ENCODE measurements at places on chromosomes 11 and 22.

- DNase-seq = no peak
These were observed 6.7 kb upstream of the APOL4 start for GRCh38 chr22:36208162-36208765.

DNA sequence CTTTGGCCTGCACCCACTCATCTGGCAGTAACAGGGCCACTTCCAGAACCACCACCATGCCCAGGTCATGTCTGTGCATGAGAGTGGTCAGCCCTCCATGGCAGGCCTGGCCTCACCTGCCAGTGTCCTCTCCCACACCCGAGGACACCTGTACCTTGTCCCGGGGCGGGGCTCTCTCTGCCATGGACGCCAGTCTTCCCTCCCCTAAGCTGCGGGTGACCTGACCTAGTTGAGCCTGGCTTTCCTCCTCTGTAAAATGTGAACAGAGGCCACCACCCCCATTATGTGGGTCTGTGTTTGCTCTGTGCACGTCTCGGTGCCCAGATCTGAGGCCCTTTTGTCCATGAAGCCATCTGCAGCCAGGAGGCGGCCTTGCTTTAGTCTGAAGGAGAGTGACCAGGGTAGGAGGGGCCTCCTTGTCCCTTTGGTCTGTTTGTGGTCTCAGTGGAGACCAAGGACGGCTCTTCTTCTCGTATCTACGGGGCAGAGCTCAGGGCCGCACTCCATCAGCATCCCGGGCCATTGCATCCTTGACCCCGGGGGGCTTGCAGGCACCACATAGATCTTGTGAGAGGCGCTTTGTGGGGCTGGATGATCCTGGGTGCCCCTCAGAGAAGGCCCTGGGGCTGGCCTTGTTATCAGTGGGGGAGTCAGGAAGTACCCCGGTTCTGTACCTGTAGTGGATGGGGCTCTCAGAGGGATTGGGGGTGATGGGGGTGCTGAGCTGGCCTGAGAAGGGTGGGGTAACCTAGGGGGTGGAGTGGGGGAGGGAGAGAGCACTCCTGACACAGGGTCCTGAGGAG lies 121.6 kb downstream of the KCNQ1 start:
- no peak for DNase-seq

GRCh38 chr22:34017205-34017604 lies 96.9 kb upstream of the LARGE1 start:
- DNase-seq = no peak

GRCh38 chr22:45870011-45870410 lies 107.0 kb downstream of the WNT7B start:
- no peak for DNase-seq

- peak; percentile 66 for DNase-seq
These were observed 504 bp downstream of the CFL1 start for GRCh38 chr11:65857500-65857852.

- no peak for DNase-seq
These were observed 63.2 kb upstream of the FIBIN start for GRCh38 chr11:26930518-26931247.

- no peak for DNase-seq
These were observed 398.4 kb downstream of the CNTN5 start for GRCh38 chr11:99418927-99419720.

DNA sequence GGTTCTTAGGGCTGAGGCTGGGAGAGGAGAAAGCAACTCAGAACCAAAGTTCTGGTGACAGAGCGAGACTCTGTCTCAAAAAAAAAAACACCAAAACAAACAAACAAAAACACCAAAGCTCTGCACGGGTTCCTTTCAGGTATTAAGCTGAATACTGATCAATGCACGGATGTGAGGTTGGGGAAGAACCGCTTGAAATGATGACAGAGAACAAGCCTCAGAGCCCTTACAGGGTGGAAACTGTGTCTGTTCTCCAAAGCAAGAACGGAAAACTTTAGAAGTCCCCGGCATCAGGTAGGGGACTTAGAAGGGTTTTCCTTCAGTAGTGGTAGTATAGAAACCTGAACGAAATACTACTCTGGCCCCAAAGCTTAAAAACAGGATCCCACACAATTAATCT lies 260.0 kb downstream of the TBC1D22A start:
- DNase-seq = no peak

DNA sequence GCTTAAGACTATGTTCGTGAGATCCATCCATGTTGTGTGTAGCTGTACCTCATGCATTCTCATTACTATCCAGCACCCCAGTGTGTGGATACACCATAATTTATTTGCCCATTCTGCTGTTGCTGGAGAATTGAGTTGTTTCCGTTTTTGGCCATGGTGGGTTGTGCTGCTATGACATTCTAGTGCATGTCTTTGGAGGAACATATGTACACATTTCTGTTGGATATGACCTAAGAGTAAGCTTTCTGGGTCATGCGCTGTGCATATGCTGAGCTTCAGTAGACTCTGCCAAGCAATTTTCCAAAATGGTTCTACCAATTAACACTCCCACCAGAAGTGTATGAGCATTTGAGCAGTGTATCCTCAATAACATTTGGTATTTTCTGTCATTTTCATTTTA lies 316.6 kb downstream of the MIAT start:
- no peak for DNase-seq

DNA sequence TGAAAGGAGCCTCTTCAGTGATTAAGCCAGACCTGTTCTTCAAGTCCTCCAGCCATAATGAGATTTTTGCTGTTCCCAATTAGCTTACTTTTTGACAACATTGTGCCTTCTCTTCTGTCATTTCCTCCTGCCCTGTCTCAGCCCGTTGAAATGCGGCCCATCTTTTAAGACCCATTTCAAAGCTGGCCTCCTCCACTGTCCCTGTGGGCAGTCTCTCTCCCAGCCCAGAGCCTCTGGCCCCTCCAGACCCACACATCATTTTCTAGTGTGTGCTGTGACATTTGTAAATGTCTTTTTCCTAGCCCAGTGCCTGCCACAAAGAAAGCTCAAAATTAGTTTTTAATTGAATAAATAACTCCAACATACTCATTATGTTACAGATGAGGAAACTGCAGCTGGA lies 70.9 kb downstream of the BUD13 start:
- DNase-seq = no peak

GRCh38 chr11:34656062-34656720 lies 35.3 kb downstream of the EHF start:
- DNase-seq = no peak

DNA sequence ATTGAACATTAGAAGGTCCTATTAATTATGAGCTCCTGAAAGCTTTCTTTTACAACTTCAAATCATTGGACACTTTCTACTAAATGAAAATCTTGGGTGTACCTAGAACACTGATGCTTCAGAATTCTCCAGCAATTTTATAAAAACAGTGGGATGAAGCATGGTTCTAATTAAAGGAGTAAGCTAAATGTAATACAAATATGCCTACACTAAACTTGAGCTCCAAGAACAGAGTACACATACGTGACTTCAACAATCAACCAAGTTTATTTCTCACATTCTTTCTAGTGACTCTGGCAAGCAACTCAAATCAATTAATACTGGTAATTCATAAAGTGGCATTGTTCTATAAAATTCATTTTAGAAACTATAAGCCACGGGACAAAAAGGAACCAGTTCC lies 55.5 kb downstream of the PITPNB start:
- no peak for DNase-seq

DNA sequence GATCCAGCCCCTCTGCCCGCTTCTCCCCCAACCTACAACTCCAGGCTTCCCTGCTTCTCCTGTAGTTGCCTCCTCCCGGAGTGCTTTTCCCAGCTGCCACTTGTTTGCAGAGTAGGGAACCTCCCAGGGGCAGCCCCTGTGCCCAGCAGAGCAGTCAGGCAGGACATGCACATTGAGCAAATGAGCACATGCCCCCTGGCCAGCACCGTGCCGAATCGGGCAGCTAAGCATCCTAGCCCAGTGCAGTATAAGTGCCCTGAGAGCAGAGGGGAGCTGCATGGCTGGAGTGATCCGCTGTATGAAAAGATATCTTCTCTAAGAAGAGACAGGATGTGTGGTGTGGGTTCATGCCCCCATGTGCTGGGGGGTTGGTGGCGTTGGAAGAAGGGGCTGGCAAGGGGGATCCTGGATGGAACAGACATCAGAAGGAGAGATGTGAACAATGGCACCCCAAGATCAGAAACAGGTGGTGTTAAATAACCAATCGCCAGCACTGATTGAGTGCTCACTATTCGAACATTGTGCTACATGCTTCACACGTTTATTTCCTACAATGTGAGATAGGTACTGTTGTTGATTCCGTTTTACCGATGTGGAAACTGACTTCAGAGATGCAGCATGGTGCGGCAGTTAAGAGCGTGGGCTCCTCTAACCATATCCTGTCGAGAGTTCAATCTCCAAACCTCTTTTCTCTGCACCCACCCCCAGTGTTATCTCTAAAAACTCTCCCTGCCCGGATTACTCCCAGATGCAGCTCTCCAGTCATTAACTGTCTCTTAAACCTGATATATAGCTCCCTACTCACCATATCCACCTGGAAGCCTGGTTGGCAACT lies 1.2 kb downstream of the AIP start:
- peak; percentile 57 for DNase-seq

GRCh38 chr22:27686534-27686933 lies 115.0 kb downstream of the MN1 start:
- no peak for DNase-seq

GRCh38 chr22:21103633-21104032 lies 57.9 kb downstream of the LRRC74B start:
- peak; percentile 10 for DNase-seq

GRCh38 chr11:37657645-37658044 lies 1059.6 kb upstream of the RAG2 start:
- no peak for DNase-seq

GRCh38 chr11:128830290-128831173 lies 36.6 kb downstream of the KCNJ1 start:
- no peak for DNase-seq

DNA sequence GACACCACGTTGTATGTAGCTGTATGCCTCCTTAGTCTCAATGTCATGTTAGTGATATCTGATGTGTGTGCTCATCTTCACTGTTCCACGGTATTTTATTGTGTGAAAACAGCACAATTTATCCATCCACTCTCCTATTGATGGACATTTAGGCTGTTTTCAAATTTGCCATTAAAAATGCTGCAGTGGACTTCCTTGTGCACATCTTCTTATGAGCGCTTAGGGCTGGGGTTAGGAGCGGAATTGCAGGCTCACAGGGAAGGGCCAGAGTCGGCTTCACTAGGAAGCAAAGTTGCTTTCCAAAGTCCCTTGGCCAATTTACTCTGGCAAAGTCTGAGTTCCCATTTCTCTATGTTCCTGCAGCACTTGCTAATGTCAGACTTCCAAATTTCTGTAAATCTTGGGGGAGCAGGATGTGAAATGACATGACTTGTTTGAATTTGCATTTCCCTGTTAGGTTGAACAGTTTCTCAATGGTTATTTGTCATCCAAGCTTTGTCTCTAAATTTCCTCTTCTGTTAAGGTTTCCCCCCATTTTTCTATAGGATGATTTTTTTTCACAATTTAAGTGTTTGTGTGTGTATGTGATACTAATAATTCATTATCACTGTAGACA lies 75.4 kb downstream of the MYEOV start:
- DNase-seq = no peak

DNA sequence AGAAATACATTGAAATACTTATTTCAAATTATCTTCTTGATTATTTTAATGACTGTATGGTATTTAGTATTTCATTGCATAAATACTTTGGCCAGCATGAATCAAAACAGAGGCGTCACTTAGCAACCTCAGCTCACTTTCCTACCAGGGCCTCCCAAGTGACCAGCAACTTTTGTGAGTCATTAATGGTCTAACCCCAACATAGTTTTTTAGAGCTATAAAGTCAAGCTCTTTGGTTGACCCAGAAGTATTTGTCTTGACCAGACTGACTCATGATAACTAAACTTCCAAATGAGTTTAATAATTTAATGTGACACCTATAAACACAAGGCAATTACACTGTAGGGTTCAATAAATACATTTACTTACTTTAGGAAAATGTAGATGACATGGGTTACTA lies 27.9 kb upstream of the RBMXL2 start:
- no peak for DNase-seq

DNA sequence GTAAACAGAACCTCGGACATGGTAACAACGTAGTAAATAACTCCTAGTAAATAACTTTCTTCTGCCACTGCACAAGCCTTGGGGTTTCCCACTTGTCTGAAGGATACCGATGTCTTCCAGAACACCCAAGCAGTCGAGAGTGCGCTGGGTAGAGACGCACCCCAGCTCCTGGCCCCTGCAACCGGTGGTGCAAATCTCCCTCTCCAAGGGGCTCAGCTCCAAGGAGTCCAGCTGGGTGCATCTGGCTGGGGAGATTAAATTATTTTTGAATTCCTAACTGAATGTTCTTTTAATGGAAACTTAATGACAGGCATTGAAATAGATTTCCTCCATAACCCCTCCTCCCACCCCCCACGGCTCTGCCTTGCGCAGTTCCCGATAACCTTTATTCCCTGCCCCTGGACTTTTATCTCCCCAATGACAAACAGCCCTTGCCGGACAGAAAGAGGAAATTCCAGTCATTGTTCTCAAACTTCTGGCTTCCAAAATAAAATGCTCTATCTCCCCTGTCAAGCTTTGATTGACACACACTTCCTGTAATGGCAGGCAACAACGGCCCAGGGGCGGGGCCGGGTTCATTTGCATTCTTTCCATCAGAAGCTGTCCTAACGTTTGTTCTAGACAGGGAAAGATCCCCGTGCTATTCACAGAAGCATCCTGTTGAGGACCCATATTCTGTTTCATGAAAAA lies 31.2 kb downstream of the KCNJ1 start:
- DNase-seq = no peak

DNA sequence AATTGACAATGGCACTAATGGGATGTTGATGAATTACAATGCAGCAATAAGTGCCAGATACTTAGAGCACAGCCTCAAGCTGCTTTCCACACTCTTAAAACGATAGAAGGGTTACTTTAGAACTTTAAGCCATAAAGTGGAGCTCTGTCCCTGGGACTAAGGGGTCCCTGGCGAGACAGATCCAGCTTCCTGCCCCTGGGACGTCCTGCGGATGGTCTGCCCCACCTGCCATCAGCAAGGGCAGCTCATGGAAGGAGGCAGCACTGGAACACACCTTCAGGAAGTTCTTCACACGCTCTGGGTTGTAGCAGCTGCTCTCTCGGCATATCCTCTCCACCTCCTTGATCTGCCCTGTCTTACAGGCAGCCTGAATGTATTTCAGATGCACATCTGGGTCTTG lies 45.1 kb upstream of the SLC25A1 start:
- no peak for DNase-seq

- no peak for DNase-seq
These were observed 96.0 kb downstream of the TRPC6 start for GRCh38 chr11:101487775-101488174.

DNA sequence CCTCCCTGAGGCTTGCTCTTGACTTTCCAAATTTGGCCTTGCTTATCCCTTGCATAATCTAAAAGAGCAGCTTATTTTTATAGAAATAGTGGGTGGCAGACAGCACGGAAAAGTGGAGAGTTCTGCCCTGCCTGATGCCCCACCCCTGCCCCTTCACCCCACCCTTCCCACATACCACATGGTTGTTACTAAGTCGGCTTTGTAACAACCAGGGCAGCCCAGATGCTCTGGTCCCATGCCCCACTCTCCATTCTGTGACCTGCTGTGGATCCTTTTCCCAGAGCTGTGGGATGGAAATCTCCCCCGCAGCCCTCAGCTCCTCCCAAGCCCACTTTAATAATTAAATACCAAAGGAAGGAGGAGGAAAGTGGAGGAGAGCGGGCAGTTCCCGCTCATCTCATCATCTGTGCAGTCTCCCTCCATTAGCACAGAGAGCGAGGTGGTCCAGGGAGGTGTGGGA lies 10.9 kb downstream of the MRGPRF start:
- DNase-seq = no peak

GRCh38 chr11:76209375-76209972 lies 3.2 kb upstream of the WNT11 start:
- no peak for DNase-seq

GRCh38 chr11:87322568-87322967 lies 284.8 kb downstream of the TMEM135 start:
- no peak for DNase-seq

GRCh38 chr11:35859301-35859700 lies 84.6 kb upstream of the LDLRAD3 start:
- DNase-seq = no peak

All from CD4-positive, alpha-beta T cell (primary cell).